Omental fat pad (tissue), 4 donors: ENCODE measurements at places on chromosomes 2 and 18.

GRCh38 chr2:33014268-33014667, 67.5 kb downstream of the LTBP1 start:
- DNase-seq: no peak

DNA sequence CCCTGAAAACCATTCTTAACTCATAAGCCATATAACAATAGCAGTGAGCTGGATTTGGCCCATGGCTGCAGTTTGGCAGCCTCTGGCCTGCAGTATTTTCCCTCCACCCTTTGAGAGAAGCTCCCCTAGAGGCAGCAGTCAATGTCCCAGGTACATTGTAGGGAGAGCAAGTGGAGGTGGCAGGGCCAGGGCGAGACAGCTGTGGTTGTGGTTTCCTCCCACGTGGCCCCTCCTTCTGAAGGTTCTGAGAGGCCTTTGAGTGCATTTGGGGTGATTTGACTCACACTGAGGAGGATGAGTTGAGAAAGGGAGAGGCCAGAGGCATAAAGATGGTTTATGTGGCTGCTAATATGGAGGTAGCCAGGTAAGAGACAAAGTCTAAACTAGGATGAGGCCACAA, 45.5 kb upstream of the LDAH start:
- DNase-seq: no peak

DNA sequence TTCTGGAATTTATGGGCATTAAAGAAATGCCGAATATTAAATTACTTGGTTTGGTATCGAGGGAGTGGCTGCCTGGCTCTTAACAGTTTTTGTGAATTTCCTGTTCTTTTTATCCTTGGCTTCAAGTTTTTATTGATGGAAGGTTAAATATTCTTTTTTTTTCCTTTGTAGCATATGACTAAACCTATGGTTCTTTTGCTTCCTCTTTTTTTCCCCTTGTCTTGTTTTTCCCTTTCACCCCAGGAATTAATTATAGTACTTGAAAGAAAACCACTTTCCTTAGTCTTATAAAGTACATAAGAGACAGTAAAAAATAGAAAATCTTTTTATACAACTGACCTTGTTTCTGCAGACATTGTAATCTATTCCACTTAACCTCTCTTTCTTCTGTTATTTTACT, 42.4 kb downstream of the MGAT5 start:
- DNase-seq: no peak

DNA sequence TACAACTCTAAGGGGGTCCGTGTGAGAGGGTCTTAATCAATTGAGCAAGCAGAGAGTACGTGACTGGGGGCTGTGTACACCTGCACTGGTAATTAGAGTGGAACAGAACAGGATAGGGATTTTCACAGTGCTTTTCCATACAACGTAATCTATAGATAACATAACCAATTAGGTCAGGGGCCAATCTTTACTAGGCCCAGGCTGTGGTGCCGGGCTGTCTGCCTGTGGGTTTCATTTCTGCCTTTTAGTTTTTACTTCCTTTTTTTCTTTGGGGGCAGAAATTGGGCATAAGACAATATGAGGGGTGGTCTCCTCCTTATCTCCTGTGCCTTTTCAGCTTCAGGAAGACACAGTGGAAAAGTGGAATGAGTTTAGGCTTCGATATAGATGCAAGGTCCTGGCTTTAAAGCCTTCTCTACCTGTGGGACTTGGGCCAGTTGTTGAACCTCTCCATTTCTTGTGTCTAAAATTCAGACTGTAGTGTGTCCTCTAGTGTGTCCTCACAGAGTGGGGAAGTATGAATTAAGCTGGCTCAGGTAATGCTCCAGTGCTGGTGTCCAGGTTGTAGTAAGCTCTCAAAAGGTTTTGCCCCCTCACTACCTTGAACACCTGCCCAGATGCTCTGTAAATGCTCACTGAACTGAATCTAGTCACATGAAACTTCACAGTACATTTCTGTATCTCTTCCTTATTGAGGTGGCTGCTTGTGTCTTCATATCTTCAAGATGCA, 422.8 kb downstream of the SETBP1 start:
- no peak for DNase-seq

DNA sequence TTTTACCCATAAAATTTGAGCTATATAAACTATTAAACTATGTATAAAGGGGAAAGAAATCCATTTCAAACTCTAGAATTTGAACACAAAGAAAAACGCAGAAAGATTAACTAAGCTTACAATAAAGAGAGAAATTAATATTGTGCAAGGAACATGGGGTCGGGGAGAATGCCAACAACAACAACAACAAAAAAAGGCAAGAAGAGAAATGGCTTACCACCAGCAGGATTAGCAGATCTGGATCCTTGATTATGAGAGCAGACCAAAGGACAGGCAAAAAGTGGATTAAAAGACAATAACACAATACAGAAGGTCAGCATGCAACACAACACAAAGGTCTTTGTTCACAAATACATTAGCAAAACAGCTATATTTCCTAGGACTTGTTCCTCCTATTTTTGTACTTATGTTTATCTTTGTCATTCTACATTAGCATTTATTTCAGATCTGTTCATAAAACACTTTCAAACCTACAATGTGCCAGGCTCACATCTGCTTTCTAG, 103.4 kb upstream of the RNU4ATAC start:
- no peak for DNase-seq

- no peak for DNase-seq
Measured at GRCh38 chr2:236894791-236895190, 190.9 kb upstream of the COPS8 start.

DNA sequence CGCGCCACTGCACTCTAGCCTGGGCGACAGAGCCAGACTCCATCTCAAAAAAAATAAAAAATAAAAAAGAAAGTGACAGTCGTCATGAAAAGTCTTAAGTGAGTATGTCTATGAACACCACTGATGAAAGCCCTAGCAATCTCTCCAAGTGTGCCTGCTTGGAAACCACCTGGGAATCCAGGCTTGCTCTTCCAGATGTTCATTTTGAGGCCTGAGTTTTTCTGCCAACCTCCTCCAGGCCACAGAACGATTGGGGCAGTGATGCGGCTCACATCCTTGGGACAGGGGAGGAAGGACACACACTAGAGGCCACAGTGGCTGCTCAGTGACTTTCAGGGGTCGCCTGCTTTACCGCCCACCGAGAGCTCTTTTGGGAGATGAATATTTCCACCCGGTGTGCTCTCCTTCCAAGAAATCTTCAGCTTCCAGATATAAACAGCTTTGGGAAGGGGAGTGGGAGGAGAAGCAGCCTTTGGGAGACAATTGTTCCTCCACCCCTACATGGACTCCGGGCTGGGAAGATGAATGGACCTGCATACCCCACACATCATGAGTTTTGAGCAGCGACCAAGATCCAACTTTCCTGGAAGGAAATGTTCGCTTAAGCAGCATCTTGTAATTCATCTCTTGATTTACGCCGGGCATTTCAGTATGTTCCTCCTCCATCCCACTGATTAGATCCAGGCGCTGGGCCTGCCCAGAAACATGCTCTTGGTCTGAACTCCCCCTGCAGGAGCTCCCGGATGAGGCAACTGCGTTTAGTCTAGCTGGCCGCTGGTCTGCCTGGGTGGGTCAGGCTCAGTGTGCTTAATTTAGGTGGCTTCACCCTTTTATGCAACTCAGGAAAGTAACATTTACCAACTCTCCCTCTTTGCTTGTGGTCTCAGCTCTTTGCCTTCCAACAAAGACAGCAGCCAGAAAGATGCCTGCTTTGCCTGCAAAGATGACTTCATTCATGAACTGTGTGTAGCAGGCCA, 6.2 kb upstream of the ARMC9 start:
- DNase-seq: no peak

GRCh38 chr2:197254776-197255530, 55.6 kb downstream of the ANKRD44 start:
- DNase-seq: no peak

DNA sequence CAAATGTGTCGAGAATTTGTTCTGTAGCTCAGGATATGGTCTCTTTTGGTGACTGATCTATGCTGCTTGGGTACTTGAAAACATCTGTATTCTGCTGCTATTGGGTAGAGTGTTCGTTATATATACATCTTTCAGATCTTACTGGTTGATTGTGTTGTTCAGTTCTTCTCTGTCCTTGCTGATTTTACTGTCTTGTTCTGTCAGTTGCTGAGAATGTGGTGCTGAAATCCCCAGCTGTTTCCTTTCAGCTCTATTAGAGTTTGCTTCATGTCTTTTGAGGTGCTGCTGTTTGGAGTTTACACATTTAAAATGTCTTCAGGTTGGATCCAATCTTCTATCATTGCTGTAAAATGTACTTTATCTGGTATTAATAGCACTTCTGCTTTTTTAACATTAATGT, 12.9 kb downstream of the BCL2L11 start:
- no peak for DNase-seq

- DNase-seq: no peak
Measured at GRCh38 chr2:119306196-119306590, 60.4 kb downstream of the C2orf76 start.

DNA sequence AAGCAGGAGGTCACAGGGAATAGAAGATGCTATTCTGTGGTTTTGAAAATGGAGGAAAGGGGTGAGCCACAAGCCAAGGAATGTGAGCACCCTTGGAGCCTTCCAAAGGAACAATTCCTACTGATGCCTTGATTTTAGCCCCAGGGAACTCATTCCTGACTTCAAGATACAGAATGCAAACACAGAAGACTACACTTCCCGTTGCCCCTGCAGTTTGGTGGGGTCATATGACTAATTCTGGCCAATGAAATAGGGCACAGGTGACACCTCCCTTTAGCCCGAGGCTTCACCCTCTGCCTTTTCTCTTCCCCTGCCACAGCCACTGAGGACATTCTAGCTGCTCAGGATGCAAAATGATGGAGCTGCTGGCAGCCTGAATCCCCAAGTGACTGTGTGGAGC, 126.1 kb downstream of the INHBB start:
- no peak for DNase-seq

DNA sequence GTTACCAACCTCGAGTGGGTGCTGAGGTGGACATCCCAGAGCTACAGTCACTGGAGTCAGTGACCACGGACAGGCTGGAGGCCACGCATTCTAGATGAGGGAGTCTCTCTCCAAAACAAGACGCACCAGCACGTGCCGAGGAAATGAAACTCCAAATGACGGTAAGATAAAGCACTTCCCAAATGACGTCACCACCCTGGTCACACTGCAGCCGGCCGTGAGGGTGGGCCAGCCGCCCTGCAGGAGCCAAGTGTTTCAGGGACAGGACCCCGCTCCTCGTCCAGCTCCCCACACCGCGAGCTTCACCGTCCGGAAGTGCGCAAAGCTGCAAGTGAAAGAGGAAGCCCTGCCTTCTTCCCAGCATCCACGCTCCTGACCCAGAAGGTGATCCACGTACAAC, 99.4 kb downstream of the ZNF516 start:
- DNase-seq: no peak

DNA sequence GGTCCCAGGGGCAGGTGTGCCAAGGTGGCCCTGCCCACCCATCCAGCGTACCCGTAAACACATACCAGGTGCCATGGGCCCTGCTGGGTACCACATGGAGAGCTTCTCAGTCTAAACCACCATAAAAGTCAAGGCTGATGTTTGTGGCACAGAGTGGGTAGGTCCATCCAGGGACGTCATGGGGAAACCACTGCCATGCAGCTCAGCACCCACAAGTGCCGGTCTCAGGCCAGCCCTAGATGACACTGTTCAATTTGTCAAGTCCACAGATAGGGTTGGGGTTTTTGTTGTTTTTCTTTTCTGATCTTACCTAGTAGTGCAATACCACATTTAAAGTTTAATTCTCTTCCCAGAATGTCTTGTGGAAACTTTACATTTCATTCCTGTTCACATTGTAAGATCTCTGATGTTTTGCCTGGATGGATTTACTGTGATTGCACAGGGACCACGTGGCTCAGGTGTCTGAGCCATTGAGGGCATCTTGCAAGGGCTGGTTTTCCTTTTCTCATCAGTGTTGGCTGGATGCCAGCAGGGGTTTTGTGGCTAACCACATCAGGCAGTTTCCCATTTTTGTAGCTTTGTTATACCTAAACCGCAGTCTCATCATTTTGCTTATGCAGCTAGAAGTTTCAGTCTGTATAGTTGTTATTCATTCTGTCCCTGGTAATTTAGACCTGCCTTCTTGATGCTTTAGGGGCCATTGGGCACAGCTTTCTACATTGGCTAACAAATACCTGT, 64.7 kb downstream of the STK25 start:
- DNase-seq: peak; percentile 50

DNA sequence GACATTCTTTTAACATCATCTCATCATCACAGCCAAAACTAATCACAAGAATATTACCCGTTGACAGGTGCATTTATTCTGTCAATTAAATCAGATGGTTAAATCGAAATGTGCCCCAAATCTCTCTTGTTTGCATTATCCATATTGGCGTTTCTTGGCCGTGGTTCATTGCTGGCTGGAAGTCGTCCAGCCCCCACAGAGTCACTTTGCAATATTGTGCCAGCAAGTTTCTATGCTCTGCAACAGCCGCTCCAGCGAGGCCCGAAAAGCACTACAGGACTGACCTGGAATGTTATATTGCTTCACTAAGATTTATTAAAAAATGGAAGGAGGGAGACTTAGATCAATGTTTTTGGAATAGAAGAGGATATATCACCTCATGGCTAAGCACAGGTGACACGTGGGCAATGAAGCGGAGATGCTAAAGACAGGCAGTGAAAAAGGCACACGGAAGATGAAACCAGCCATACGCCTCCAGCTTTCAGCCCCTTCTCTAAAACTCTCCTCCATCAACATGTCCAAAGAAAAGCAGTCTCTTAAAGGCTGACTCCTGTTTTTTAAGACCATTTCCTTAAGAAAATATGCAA, 176.8 kb upstream of the VRK2 start:
- DNase-seq: no peak

DNA sequence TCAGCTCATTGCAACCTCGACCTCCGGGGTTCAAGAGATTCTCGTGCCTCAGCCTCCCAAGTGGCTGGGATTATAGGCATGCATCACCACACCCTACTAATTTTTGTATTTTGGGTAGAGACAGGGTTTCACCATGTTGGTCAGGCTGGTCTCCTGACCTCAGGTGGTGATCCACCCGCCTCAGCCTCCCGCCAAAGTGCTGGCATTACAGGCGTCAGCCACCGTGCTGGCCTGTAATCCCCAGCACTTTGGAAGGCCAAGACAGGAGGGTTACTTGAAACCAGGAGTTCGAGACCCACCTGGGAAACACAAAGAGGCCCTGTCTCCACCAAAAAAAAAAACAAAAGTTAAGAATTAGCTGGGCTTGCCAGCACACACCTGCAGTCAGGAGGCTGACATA, 18.5 kb downstream of the USP34 start:
- DNase-seq: no peak

GRCh38 chr18:62576845-62577512, 54.2 kb downstream of the ZCCHC2 start:
- no peak for DNase-seq

GRCh38 chr2:239870276-239870675, 154.9 kb downstream of the NDUFA10 start:
- no peak for DNase-seq
